ENCODE measurements at places on chromosomes 4 and X.

GRCh38 chrX:39974270-39974669 lies 123.5 kb downstream of the BCOR start:
- no peak for DNase-seq

GRCh38 chr4:52250154-52250553 lies 199.1 kb downstream of the SPATA18 start:
- DNase-seq = no peak

DNA sequence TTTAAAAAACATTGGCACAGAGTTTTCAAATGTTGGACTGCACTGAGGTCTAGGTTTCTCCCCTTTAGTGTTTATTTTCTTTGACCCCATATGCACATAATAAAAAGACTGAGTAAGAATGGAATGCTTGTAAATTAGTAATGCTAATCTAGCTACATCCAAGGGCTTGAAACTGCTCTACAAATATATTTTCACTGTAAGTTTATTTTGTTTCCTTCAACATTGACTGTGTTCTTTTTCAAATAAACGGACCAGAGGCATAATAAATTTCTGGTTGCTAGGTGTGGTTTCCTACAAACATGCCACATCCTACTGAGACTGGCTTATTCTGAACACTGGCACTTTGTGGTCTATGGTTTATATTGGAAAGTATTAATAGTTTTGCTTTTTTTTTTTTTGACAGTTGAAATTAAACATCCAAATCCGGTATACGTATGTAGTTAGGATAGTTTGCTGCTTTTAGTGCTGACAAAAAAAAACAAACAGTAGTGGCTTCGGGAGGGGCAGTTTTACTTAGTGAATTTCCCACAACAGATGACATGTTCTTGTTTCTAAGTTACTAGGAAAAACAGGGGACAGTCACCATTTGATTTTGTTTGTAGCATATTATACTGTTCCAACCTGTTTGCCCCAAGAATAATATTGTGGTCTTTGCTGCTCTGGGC lies 13.2 kb downstream of the CA5B start:
- DNase-seq = no peak

DNA sequence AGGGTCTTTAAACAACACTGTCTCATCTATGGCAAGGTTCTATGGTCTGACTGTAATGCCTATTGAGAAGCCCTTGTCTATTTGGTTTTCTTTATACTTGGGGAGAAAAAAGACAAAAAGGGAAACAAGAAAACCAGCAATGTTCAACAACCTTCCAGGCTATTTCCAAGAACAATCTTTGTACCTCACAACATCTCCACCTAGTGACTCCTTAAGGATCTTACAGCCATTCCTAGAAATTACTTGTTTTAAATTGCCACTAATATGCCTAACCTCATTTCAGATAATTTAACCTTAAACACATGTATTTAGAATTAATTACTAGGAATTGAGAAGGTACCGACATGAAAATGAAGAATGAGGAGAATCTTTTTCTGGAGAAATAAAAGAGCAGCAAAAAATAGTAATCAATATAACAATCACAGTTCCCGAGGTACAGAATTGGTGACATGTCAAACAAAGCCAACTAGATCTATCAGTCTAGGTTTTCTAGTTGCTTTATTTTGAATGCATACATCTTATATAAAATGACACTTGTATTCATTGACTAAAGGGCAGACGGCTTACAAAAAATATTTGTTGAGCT lies 1.6 kb upstream of the RBM46 start:
- no peak for DNase-seq

GRCh38 chr4:135281230-135281629 lies 1079.6 kb upstream of the PABPC4L start:
- no peak for DNase-seq

- no peak for DNase-seq
These were observed 136.6 kb upstream of the HHIP start for GRCh38 chr4:144509088-144510015.

GRCh38 chr4:10753336-10753735 lies 68.8 kb upstream of the CLNK start:
- DNase-seq = no peak

DNA sequence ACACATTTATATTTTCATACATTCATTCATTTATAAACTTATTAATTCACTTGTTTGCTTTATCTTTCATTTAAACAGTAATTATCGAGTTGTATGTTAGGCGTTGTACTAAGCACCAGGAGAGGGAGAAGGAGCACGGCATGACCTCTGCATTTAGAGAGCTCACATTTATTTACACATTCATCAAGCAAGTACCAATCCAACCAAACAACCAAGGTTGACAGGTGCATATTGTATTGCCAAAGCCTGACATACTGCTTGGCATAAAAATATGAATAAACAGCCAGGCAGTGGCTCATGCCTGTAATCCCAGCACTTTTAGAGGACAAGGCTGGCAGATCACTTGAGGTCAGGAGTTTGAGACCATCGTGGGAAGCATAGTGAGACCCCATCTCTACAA lies 37.0 kb upstream of the CLNK start:
- DNase-seq = no peak

DNA sequence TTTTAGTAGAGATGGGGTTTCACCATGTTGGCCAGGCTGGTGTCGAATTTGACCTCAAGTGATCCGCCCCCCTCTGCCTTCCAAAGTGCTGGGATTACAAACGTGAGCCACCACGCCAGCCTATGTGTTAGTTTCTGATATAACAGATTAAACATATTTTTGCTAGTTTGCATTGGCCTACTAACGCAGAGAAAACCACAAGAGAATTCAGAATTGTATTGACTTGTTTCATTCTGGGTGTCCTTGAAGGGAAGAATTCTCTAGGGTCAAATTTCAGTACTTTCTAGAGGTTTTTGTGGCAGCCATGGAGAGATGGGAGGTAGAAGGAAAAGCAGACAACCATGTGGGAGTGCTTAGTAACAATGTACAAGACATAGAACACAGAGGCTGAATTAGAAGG lies 46.1 kb upstream of the BMPR1B start:
- DNase-seq = no peak

DNA sequence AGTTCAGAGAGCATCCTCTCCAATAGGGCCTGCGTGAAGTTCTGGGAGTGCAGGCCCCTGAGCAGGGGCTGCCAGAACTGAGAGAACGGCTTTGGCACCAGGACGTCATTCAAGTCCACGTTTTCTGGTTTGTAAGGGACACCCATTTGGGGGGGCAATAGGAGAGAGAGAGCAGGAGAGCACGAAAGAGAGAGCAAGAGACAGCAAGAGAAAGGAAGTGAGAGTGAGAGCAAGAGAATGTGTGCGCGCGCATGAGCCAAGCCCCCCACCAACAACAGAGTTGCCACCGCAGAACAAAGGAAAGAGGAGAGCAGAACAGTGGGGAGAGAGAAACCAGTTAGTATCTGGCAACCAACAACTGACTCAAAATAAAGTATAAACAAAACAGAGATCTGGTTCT lies 10.4 kb downstream of the LAS1L start:
- no peak for DNase-seq

- no peak for DNase-seq
These were observed 106.6 kb upstream of the NAP1L5 start for GRCh38 chr4:88804234-88804633.

- no peak for DNase-seq
These were observed 272.9 kb downstream of the CFAP299 start for GRCh38 chr4:80608281-80608980.

- DNase-seq = no peak
These were observed 151.1 kb downstream of the SLC7A11 start for GRCh38 chr4:138090918-138091676.

- no peak for DNase-seq
These were observed 115.2 kb upstream of the KIT start for GRCh38 chr4:54542540-54543041.

DNA sequence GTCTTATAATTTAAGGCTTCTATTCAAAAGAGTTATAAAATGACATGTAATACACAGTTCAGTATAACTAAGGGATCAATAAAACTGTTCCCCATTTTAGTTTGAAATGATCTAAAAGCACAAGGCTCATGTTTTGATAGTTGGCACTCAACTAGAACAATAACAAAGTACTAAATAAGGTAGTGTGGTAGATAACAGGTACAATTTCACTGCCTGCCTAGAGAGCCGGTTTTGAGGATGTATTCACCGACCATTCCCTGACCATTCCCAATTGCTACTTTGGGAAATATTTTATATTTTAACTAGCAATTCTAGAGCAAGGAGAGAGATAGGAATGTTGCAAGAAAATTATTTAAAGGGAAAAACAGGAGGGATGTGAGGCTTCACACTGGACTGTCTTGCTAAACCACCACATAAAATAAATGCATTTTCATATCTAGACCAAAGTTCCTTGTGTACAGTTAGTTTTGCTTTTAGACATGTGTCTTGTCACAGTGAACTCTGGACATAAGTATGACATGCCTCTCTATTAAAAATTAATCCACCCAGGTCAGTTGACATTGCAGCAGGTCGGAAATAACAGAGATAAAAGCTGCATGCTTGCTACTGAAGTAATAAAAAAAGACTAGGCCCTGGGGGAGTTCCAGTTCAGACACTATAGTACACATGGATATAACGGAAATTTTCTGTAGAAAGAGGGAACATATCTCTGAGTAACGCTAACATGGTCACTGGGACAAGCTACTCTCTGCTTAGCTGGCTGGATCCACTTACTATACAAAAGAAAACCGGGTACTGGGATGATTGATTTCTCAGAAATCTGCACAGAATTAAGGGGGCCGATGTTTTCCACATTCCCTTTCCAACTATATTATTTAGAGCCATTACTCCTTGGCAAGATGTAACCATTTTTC lies 56.3 kb upstream of the NAP1L5 start:
- DNase-seq = no peak

GRCh38 chrX:122579036-122579435 lies 605.0 kb upstream of the GRIA3 start:
- no peak for DNase-seq

- DNase-seq = no peak
These were observed 7.5 kb upstream of the LETM1 start for GRCh38 chr4:1863297-1864033.

DNA sequence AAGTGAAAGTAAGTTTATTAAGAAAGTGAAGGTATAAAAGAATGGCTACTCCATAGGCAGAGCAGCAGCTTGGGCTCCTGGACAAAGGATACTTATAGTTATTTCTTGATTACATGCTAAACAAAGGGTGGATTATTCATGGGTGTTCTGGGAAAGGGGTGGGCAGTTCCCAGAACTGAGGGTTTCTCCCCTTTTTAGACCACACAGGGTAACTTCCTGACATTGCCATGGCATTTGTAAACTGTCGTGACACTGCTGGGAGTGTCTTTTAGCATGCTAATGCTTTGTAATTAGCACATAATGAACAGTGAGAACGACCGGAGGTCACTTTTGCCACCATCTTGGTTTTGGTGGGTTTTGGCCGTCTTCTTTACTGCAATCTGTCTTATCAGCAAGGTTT lies 557.6 kb downstream of the SPRY1 start:
- no peak for DNase-seq

- no peak for DNase-seq
These were observed 353.9 kb downstream of the AFF2 start for GRCh38 chrX:148854306-148854705.

DNA sequence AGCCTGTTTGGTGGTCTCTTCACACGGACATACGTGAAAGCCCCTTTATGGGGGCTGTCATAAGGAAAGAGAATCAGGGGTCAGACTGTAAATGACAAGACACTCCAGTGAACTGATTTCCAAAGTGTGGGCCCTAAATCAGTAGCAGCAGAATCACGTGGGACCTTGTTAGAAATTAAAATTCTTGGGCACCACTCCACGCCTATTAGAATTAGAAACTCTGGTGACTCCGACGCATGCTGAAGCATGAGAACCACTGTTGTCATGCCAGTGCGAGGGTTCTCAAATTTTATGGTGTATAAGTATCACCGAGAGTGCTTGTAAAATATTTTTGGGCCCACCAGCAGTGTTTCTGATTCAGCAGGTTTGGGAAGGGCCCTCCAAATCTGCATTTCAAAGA lies 672.8 kb downstream of the DMD start:
- DNase-seq = no peak

DNA sequence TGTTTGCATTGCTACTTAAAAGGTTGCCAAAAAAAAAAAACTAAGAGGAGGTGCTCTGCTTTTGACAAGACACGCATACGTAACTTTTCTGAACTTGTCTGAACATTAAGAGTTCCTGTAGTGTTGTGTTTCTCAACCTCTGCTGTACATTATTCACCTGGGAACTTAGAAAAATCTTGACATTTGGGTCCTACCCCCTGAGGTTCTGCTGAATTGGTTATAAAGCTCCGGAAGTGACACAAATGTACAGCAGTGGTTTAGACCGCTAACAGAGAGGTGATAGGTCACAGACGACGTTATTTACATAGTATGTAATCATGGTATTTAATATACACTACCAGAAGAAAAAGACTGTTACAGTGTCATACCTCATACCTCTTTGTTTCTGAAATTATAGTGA lies 61.1 kb downstream of the CPEB2 start:
- no peak for DNase-seq

DNA sequence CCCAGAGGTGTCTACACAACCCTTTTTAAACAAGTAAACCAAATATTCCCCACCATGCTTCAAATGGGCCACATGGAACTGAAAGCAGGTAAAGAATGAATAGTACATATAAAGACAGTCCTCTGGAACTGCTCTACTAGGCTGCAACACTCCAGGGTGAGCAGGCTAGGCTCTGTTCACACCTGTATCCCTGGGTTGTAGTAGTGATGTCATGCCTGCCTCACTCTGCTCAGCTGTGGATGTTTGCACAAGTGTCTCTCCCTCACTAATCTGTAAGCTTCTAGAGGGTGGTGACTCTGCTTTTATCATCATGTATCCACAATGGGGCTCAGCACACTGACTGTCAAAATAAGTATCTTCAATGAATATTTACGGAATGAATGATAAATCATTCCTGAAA lies 20.4 kb downstream of the LEF1 start:
- no peak for DNase-seq

DNA sequence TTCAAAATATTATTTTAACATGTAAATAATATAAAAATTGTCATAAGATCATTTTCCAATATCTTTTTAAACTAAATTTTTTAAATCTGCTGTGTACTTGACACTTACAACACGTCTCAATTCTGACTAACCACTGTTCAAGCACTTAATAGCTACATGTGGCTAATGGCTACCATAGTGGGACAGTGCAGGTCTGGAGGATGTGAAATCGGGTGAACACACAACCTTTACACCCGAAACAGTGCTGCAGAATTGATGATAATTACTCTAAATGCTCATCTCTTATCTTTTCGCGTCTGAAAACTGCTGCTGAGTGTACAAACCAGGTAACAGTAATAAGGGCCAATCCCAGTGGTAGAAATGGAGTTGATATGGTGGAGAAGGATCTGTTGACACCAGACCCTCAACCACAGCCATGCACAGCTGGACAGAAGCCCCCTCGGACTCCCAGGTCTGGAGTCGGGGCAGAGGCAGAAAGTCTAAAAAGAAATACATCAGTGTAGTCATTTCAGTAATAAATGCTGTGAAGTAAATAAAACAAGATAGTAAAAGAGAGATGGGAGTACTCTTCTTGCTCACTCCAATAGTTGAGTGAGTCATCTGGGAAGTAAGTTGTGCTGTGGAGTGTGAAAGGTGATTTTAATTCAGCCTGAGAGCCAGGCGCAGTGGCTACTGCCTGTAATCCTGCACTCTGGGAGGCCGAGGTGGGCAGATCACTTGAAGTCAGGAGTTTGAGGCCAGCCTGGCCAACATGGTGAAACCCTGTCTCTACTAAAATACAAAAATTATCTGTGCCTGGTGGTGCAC lies 150.0 kb downstream of the CBR4 start:
- no peak for DNase-seq

- no peak for DNase-seq
These were observed 139.9 kb downstream of the FRMPD4 start for GRCh38 chrX:12278151-12278550.

GRCh38 chr4:87734936-87735335 lies 64.4 kb upstream of the IBSP start:
- no peak for DNase-seq

- DNase-seq = no peak
These were observed 66.8 kb downstream of the POLA1 start for GRCh38 chrX:24760363-24761000.
